Stimulated activated CD4-positive, alpha-beta T cell treated with anti-CD3 and anti-CD28 coated beads, Interleukin-1b, Interleukin-23, amount 100 ng/mL, for 4 hours (primary cell): ENCODE measurements at places on chromosomes 6 and 20.

DNA sequence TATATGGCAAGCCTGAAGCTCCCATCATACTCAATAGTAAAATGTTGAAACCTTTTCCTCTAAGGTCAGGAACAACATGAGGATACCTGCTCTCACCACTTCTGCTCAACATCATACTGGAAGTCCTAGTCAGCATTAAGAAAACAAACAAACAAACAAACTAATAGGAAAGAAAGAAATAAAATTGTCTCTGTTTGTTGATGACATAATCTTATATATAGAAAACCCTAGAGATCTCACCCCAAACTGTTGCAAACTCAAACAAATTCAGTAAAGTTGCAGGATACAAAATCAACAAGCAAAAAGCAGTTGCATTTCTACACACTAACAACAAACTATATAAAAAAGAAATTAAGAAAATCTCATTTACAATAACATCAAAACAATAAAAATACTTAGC, 20.5 kb downstream of the TTLL2 start:
- no peak for DNase-seq

GRCh38 chr6:134626589-134626988, 308.7 kb upstream of the SGK1 start:
- no peak for DNase-seq

DNA sequence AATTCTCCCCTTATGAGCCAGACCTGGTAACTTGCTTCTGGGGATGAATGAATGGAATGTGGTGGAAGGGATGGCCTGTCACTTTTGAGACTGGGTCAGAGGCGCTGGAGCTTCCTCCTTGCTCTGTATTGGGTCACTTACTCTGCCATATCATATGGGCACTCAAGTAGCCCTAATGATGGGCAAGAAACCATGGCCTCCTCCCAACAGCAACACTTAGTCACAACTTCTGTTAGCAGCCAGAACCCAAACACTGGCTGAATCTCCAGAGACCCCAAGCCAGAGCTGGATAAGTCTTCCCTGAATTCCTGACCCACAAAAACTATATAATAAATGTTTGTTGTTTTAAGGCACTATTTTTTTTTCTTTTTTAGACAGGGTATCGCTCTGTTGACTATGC, 5.5 kb downstream of the E2F1 start:
- no peak for DNase-seq

- no peak for DNase-seq
These were observed 60.9 kb upstream of the SMIM8 start for GRCh38 chr6:87261534-87261933.

- DNase-seq: no peak
These were observed 161.4 kb upstream of the KCNG1 start for GRCh38 chr20:51184289-51184688.

DNA sequence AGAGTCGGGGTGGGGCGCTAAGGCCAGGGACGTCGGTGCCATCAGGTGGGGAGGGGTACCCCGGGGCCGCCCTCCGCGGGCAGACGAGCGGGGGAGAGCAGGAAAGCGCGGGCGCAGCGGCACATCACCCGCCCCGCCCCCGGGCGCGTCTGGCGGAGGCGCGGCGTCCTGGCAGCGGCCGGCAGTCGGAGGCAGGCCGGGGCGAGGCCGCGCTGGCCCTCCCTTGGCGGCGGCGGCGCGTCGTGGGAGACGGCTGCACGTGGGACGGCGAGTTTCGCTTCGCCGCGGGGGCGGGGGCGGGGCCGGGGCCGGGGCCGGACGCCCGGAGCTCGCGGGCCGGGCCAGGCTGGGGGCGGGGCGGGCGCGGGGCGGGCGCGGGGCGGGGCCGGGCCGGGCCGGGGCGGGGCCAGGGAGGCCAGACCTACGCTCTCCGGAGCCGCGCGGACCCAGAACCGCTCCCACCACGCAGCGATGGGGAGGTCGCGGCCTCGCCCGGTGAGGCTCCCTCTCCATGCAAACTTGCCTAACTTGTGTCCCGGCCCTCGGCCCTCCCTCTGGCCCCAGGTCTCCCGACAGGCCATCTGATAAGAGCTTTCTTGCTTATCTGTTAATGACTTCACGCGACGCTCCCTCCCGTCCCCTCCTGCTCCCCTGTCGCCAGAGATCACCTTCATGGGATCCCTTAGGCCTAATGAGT, 12.5 kb downstream of the ITPR3 start:
- peak; percentile 41 for DNase-seq

- no peak for DNase-seq
These were observed 41.0 kb upstream of the HIVEP1 start for GRCh38 chr6:11971154-11971553.

DNA sequence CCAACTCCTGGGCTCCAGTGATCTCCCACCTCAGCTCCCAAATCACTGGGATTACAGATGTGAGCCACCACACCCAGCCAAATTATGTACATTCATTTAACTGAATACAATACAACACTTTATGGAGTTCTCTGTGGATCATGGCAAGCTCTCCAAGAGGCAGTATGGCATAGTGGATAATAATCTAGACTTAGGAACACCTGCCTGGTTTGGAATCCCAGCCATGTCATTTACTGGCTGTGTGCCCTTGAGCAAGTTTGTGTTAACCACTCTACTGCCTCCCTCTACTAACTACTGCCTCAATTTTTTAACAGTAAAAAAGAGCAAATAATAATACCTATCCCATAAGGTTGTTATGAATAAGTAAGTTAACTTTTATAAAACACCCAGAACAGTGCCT, 1.9 kb upstream of the ETV7 start:
- no peak for DNase-seq

- no peak for DNase-seq
These were observed 1.2 kb downstream of the CDH4 start for GRCh38 chr20:61253264-61253639.

GRCh38 chr6:19921786-19922185, 84.6 kb downstream of the ID4 start:
- no peak for DNase-seq

DNA sequence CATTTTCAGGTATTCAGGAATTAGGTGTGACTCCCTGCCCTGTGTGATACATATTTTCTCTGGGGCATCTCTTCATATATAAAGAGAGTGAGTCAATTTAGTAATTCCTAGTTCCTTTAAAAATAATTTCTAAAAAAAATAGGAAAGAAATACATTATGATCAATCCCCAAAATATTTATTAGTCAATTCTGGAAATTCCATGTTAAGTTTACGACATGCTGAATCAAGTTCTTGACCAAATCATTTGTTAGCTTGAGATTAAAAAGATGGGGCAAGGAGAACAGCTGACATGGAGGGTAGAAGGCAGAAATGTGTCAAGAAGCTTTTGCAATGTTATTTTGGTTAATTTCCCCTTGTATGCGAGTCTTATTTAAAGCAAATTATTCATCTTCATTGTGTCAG, 22.7 kb upstream of the PRDM1 start:
- no peak for DNase-seq

- no peak for DNase-seq
These were observed 20.4 kb downstream of the SNPH start for GRCh38 chr20:1286267-1287024.

DNA sequence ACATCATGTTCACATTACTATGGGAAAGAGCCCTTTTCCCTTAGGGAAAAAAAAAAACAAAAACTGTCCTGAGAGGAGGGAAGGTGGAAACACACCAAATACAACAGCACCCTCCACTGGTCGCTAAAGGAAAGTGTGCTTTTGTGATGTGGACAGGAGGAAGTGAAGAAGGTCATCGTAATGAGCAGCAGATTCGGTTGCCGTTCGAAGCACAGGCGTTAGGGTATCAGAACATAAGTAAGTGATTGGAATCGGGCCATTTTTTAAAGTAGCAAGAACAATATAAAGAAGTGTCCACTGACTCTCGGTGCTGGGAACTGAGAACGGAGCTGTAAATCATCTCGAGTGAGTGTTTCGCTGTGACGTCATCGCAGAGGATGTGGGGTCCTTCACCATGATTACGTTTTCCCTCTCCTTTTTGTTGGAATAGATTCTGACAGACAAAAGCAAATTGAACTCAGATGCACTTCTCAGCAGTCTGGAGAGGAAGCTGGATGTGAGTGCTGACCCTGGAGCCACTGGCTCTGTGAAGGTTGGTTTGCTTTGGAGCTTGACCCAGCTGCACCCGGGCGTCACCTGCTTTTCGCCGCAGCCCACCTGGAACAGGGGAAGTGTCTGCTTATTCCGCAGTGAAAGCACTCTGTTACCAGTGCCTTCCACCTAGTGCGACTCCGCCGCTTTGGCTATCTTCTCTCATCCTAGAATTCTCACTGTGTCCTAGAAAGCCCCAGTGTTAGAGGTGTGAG, 203.6 kb upstream of the GMDS start:
- DNase-seq: no peak

DNA sequence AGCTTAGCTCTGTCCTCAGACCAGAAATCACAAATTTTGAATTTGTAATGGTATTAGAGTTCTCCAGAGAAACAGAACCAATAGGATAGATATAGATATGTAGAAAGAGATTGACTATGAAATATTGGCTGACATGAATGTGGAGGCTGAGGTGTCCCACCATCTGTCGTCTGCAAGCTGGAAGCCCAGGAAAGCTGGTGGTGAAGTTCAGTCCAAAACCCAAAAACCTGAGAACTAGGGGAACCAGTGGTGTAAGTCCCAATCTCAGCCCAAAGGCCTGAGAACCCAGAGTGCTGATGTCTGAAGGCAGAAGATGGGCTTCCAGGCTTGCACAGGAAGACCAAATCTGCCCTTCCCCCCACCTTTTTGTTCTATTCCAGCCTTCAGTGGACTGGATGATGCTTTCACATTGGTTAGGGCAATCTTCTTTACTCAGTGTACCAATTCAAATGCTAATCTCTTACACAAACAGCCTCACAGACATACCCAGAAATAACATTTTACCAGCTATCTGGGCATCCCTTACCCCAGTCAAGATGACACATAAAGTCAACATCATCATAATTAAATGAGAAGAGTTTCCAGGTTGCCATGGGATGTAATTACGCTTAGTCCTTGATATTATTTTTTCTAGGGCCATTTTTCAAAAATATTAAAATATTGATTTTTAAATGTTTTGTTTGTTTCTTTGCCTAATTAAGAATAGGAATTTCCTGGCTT, 570.8 kb downstream of the UTRN start:
- DNase-seq: no peak

- no peak for DNase-seq
These were observed 447.3 kb downstream of the HDGFL1 start for GRCh38 chr6:23016696-23017095.

DNA sequence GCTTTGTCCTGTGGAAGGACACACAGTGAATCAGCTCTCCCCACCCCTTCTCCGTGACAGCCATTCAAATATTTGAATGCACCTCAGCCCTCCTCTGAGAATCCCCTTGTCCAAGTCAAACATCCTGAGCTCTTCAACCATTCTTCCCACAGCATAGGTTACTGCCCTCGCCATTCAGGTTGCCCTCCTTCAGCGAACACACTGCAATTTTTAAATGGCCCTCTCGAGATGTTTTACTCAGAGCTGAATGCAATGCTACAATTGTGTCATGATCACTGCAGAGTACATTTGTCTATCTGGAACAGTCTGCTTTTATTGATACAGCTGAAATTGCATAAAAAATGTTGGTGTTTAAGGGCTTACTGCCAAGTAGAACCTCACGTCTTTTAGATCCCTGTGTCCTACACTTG, 48.9 kb downstream of the SLC2A12 start:
- no peak for DNase-seq

DNA sequence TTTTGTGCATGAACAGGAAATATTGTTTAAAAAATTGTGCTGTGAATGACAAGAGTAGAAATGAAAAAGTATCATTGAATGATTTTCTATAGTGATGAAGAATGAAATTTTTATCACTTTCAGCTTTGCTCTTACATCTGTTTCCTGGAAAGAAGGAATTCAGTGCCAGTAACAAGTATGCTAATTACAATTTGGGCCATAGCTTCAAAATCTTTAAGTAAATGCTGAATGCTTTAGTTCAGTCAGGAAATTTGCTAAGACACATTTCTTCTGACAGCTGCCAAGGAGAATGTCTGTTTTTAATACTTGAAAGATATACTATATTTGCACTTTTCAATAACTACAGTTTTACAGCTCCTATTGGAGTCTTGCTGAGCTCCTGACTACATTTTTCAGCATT, 203.7 kb upstream of the RSPO3 start:
- no peak for DNase-seq

- DNase-seq: no peak
These were observed 52.4 kb downstream of the SCAND1 start for GRCh38 chr20:35901678-35902544.

DNA sequence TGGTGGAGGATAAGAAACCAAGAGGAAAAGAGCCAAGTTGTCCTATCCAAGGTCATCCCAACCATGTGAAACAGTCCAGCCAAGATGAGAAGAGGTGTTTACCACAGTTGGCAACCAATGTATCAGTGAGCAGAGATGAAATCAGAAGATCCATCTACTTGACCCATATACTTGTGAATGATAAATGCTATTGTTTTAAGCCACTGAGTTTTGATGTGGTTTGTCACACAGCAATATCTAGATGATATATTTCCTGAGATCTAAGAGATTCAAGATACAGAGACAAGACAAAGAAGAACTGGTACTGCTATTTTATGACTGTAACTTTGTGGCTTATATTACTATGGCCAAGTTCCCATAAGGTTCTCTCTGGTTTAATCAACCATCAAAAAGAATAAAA, 721.2 kb downstream of the MAFB start:
- DNase-seq: no peak

DNA sequence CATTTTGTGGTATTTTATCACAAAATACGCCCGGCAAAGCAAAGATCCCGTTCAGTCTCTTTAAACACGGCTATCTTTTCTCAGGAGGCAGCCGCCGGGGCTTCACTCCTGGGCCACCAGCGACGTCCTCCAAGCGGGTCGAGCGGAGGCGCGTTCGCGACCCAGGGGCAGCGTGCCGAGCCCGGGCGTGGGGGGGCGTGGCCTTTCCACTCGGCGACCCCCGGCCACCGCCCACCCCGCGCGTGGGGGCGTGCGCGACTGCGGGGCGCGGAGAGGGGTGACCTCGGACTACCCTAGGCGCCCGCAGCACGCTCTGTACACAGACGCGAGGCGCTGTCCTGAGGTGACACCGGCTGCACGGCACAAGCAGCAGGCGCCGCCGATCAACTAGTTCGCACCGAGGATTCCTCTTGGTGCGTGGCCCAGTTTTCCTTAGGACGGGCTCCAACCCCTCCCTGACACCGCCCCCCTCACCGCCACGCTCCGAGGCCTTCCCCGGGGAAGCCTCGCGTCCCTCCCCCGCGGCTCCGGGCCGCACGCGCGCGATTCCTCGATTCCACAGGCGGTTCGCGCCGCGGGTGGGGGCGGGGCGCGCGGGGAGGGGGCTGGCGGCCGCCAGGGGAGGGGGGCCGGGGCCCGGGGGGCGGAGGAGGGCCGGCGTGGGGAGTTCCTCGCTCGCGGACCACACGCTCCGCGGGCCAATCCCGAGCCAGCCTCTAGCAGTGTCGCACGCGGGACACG, 1.1 kb upstream of the JARID2 start:
- DNase-seq: no peak

GRCh38 chr20:3014662-3015061, 28.8 kb upstream of the GNRH2 start:
- DNase-seq: no peak

DNA sequence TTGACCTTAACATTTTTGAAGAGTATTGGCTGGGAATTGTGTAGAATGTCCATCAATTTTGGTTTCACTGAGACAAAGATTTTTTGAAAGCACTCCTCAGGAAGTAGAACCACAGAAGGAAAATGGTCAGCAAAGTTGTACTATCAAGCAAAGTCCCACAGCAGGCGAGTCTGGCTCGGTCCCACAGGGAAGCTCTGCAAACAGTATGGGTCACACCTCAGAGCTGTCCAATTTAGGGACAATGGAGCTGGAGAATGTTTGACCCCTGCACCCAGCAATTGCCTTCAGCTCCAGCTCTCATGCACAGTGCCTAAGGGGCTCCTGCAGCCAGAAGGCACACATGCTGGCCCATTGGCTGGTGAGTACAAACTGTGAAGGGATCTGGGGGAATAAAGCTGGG, 147.0 kb downstream of the MAFB start:
- DNase-seq: no peak

- DNase-seq: no peak
These were observed 431.2 kb downstream of the GRIK2 start for GRCh38 chr6:101824551-101825345.
